T-cell (primary cell): ENCODE measurements at places on chromosomes 16 and 17. TPM values are rescaled to one million over a fixed set of nuclear protein-coding genes. Genes with fewer than 3 reads are reported as not detected.

DNA sequence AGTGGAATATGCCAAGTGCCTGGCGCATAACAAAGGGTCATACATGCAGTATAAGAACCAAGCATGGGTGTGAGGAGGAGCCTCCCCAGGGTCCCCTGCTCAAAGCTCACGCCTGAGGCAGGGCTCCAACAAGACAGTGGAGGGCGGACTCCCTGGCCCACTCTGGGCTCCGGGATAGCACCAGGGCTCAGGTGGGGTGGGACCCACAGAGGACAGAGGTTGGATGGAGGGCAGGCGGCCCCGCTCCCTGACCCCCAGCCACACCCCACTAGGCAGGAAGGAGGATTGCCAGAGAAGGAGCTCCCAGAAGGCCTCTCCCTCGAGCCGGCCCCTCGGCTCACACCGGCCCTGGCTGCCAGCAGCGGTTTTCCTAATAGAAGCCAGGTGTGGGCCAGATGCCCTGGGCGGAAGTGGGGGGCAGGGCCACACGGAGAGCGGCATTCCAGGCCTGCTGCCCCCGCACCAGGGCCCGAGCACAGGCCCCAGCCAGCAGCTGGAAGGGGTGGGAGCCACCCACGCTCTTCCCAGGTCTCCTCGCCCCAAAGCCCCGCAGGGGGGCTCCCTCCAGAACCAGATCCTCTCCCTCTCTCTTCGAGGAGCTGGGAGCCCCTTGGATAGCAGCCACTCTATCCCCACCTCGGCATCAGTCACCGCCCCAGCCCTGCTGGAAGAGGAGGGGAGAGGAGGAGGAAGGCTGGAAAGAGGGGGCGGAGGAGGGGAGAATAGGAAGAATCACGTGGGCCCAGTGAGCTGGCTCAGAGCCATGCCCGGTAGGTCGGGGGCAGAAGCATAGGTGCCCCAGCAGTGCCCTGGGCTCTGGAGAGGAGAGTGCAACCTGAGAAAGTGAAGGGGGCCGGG lies 21.0 kb downstream of the VASN start:
- no peak for DNase-seq
- H3K36me3 ChIP-seq: peaks cover 8% of the 10 kb centered on the region
- no peaks in the 10 kb centered on the region for H3K27me3 ChIP-seq

- H3K27ac ChIP-seq: no peak overlapping the region
- H3K4me1 ChIP-seq: no peaks in the 10 kb centered on the region
- H3K4me3 ChIP-seq: no peak overlapping the region
- peaks cover 12% of the 10 kb centered on the region for H3K27me3 ChIP-seq
Measured at GRCh38 chr16:57826706-57827625, 24.7 kb upstream of the KIFC3 start.

ADORA2B gene
- not detected for total RNA-seq

RAMP2 gene
- total RNA-seq: not detected

- peaks cover 6% of the 10 kb centered on the region for H3K4me1 ChIP-seq
- no peaks in the 10 kb centered on the region for H3K36me3 ChIP-seq
- H3K27me3 ChIP-seq: peaks cover 49% of the 10 kb centered on the region
- no peak overlapping the region for H3K27ac ChIP-seq
- no peak overlapping the region for H3K4me3 ChIP-seq
Measured at GRCh38 chr17:31433811-31434726, 42.6 kb downstream of the RAB11FIP4 start.

EFNB3 gene
- total RNA-seq: 0.18 TPM

SLC6A2 gene
- not detected for total RNA-seq

WNT3 gene
- not detected for total RNA-seq

CLDN7 gene
- total RNA-seq: 2.4 TPM

DNA sequence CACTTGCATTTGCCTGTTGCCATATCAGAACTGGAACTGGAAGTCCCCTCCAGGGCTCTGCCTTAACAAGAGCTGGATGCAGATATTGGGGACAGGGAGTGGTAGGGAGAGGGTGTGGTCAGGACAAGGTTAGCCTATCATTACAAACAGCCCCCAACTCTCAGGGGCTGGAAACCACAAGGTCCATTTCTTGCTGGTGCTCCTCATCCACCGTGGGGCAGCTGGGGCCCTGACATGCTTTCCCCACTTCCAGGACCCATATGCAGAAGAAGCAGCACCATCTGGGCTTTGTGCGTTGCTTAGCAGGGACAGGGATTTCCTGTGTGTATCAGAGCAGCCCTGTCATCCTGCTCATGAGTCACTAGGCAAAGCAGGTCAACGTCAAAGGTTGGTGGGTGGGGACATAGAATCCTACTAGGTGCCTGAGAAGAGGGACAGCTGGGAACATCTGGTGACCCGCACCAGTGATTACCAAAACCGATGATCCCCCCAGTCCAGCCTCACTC lies 26.9 kb downstream of the RGS9 start:
- peaks cover 10% of the 10 kb centered on the region for H3K4me1 ChIP-seq
- no peaks in the 10 kb centered on the region for H3K27me3 ChIP-seq
- H3K4me3 ChIP-seq: no peak overlapping the region
- no peak overlapping the region for H3K27ac ChIP-seq

GRCh38 chr17:40960144-40960543 lies 6.6 kb downstream of the KRT39 start:
- no peak for DNase-seq
- no peak overlapping the region for H3K4me3 ChIP-seq
- H3K4me1 ChIP-seq: no peaks in the 10 kb centered on the region
- no peaks in the 10 kb centered on the region for H3K36me3 ChIP-seq
- no peak overlapping the region for H3K27ac ChIP-seq

GRCh38 chr16:26952411-26952810 lies 114.3 kb upstream of the C16orf82 start:
- H3K27me3 ChIP-seq: no peaks in the 10 kb centered on the region
- no peaks in the 10 kb centered on the region for H3K36me3 ChIP-seq
- no peak overlapping the region for H3K4me3 ChIP-seq
- DNase-seq: no peak
- no peak overlapping the region for H3K27ac ChIP-seq

DNA sequence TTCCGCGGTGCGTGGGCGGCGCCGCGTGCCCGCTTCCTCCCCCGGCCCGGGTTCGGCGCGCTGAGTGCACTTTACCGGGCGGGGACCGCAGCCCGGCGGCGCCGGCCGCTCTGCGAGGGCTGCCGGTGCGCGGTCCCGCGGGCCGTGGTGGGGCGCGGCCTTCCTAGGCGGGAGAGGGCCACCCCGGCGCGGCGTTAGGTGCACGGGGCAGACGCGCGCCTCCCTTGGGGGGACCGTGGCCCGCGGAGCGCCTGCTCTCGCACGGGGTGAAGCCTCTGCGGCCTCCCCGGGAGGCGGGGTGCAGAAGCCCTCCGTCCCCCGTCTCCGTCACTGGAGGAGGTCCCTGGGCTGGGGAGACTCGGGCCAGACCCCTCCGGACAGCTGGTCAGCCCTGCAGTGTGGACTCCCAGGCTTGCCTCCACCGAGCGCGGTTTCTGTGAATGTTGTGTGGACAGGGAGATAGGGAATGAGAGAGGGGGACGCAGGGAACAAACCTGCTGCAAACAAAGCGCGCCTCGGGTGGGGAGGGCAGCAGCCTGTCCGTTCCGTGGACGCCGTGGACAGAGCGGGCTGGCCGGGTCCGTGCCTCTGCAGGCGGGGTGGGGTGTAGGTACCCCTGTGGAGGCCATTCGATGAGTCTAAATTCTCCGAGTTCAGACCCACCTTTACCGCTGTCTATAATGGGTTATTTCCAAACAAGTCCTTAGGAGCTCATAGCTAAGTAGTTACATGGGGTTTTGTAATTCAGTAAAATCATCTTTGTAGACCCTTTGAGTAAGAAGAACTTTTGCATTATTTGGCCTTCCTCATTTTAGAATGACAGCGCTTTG lies 721 bp downstream of the TBCD start:
- H3K4me3 ChIP-seq: peak overlapping the region; percentile 45
- no peak overlapping the region for H3K27ac ChIP-seq
- DNase-seq: no peak
- H3K4me1 ChIP-seq: peaks cover 7% of the 10 kb centered on the region
- no peaks in the 10 kb centered on the region for H3K27me3 ChIP-seq

DNA sequence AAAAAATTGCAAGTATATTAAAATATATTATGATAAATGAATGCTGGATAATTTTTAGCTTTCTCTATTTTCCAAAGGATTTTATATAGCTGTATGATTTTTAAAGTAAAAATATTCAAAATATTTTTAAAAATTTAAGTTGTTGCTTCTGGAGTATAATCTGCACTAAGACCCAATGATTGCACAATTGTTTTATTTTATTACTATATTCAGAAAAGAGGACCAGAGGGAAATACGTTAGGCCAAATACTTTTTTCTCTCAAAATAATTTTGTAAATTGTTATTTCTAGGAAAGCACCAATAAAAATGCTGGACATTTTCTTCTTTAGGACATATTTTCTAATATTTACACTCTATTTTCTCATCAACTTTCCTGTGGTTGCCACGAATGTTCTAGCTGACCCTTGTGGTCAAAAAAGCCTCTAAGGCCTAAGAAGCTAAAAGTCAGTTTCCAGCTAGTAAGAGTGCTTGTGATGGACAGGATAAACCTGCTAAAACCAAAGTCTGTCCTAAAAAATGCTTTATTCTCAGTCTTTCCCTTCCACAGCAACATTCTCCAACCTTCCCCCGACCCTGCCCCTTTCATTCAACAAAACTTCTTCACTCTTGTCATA lies 31.2 kb downstream of the MMD start:
- no peak overlapping the region for H3K27ac ChIP-seq
- H3K27me3 ChIP-seq: peaks cover 1% of the 10 kb centered on the region
- peaks cover 3% of the 10 kb centered on the region for H3K36me3 ChIP-seq
- DNase-seq: no peak

- no peak overlapping the region for H3K27ac ChIP-seq
- H3K36me3 ChIP-seq: no peaks in the 10 kb centered on the region
- H3K27me3 ChIP-seq: peaks cover 13% of the 10 kb centered on the region
- no peak for DNase-seq
Measured at GRCh38 chr16:72845322-72846020, 202.5 kb downstream of the ZFHX3 start.

DNA sequence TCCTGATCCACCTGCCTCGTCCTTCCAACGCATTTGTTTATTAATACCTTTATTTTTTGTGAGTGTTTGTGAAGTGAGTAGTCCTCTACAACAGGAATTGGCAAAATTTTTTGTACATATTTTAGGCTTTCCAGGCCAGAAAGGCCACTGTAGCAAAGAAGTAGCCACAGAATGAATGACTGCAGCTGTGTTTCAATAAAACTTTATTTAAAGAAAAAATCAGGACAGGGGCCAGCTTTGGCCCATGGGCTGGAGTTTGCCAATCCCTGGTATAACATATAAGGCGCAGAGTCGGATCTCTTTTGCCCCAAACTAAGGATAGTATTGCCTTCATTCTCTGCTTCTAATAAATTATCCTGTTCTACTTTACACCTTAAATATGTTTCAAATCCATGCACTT lies 198.0 kb upstream of the COX10 start:
- H3K36me3 ChIP-seq: no peaks in the 10 kb centered on the region
- H3K27ac ChIP-seq: no peak overlapping the region
- no peak overlapping the region for H3K4me3 ChIP-seq
- H3K4me1 ChIP-seq: no peaks in the 10 kb centered on the region
- H3K27me3 ChIP-seq: no peaks in the 10 kb centered on the region
- DNase-seq: no peak

ZNF48 gene
- 17.5 TPM for total RNA-seq

CCL8 gene
- total RNA-seq: not detected

DNA sequence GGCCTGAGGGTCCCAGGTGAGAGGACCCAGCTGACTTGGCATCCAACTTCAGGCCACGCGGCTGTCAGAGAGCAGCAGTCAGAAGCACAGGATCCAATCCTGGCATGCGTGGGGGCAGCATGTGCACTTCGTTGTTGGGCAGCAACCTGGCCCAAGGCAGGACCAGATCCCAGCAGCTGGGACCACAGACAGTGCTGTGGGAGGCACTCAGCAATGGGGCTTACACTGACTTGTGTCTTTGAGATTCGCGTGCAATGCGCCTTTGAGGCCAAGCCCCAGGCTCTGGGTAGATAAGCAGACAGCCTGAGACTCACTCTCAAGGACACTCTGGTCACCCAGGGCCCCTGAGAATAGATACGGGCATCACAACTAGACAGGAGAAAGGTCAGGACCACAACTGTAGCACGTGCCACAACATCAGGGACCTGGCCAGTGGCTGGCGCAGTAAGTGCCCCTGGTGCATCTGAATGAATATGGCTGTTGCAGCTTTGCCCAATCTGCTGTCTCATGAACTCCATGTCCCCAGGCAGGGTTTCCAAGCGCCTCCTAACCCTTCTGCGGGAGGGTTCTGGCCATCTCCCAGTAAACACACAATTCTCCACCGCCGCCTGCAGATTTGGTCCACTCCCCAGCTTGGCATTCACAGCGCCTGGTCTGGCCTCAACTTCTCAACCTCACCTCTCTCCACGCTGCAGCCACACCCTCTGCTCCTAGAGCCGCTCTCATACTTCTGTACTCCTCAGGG lies 3.2 kb downstream of the PAM16 start:
- no peaks in the 10 kb centered on the region for H3K27me3 ChIP-seq
- no peak for DNase-seq
- no peak overlapping the region for H3K4me3 ChIP-seq
- no peaks in the 10 kb centered on the region for H3K36me3 ChIP-seq
- peaks cover 33% of the 10 kb centered on the region for H3K4me1 ChIP-seq

DNA sequence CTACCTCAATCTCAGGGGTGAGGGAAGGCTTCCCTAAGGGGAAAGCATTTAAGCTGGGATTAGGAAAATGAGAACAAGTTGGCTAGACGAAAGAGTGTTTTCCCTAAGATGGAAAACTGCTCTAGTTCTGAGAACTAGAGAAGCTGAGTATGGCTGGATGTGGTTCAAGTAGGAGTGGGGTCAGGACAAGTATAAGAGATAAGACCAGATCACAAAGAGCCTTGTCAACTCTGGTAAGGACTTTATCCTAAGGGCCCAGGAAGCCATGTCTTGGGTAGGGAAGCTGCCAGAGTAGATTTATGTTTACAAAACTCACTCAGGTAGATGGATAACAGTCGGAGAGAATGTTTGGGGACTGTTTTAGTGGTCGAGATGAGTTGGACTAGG lies 1.7 kb downstream of the ANKS4B start:
- H3K27me3 ChIP-seq: no peaks in the 10 kb centered on the region
- no peak overlapping the region for H3K27ac ChIP-seq
- H3K4me1 ChIP-seq: no peaks in the 10 kb centered on the region
- H3K36me3 ChIP-seq: no peaks in the 10 kb centered on the region
- DNase-seq: no peak
- H3K4me3 ChIP-seq: no peak overlapping the region
